ENCODE measurements at places on chromosomes 11 and 22. TPM values are rescaled to one million over a fixed set of nuclear protein-coding genes. Genes with fewer than 3 reads are reported as not detected.

DNA sequence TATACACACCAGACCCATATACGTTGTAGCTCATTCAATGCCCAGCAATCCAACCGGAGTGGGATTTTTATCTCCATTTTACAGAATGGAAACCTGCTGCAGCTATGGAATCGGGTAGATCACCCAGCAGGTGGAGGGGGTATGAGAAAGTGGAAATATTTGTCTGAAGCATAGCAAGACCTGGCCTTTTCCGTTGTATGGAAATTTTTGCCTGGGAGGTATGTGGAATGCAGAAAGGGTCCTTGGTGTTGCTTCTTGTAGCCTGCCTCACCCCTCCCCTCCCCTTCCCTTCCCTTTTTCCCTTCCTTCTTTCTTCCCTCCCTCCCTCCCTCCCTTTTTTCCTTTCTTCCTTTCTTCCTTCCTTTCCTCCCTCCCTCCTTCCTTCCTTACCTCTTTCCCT, 15.2 kb downstream of the TSPAN18 start:
- DNase-seq: no peak

GRCh38 chr11:8229299-8230177, 34.1 kb downstream of the LMO1 start:
- DNase-seq: peak; percentile 84

DNA sequence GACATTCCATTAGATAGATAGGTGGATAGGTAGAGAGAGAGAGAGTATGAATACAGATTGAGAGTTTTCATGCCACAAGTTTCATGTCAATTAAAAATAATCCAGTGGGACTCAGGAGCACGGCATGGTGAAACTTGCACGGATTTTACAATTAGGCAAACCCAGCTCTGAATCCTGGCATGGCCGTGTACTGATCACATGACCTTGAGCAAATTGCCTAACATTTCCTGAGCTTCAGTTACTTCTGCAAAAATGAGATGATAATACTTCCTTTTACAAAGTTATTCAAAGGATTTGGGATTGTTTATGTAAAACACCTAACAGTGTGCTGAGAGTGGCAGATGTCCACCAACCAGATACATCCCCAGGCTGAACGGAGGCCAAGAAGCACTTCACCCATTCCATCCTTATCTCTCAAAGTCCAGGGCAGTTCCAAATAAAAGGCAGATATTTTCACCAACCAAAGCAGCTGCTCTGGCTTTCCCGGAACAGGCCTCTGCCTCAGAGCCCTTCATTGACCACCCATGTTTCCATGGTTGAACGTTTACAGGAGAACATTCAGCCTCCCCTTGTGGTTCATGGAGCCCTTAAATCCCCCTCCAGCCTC, 17.9 kb downstream of the APLNR start:
- DNase-seq: no peak

- peak; percentile 47 for DNase-seq
Observed at GRCh38 chr11:93623179-93623578, 38.3 kb upstream of the CEP295 start.

GRCh38 chr11:69092263-69092662, 43.5 kb downstream of the TPCN2 start:
- no peak for DNase-seq

DNA sequence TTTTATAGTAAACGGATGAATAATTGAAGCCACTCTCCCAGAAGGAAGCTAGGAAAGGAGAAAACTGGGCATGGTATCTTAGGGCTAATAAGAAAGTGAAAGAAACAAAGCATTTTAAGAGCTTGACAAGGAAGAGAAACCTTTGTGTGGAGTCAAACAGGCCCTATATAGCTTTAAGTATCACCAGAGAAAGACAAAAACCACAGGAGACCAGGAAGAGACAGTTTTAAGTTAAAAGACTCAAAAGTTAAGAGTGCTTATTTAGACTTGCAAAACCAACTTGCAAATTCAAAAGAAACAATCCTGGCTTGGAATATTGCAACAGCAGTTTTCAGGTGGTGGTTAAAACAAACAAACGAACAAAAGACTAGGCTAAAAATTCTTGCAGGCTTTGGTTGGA, 3.4 kb downstream of the PAK1 start:
- no peak for DNase-seq

DNA sequence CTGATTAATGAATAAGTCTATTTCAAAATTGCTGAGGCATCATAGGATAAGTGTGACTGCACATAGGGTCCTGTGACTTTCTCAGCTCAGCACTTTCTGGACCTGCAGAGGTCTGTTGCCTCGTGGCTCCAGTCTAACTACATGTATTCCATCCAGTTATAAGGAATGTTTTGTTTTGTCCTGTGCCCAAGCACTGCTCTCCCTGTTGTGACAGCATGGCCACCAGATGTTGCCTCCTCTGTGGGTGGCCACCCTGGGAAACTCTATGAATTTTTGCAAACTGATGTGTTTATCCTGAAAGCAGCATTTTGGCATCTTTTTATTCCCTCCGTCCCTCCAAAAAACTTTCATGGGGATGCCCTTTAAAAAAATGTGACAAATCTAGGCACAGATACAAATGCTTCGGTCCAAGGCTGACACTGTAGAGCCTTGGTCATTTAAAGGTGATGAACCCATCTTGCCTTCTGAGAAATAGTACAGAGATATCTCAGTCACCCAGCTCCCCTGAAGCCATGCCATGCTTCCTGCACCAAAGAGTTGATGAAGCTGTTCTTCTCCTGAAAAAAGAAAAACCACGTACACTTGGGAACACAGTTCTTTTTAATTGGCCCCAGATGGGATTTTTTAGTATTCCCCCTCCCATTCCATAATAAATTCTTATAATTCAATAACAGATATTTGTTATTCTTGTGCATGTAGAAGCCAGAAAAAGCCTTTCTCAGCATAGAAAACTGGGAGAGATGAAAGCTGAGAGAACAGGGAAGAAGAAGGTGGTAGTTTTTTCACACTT, 72.6 kb downstream of the CCDC34 start:
- DNase-seq: no peak

DNA sequence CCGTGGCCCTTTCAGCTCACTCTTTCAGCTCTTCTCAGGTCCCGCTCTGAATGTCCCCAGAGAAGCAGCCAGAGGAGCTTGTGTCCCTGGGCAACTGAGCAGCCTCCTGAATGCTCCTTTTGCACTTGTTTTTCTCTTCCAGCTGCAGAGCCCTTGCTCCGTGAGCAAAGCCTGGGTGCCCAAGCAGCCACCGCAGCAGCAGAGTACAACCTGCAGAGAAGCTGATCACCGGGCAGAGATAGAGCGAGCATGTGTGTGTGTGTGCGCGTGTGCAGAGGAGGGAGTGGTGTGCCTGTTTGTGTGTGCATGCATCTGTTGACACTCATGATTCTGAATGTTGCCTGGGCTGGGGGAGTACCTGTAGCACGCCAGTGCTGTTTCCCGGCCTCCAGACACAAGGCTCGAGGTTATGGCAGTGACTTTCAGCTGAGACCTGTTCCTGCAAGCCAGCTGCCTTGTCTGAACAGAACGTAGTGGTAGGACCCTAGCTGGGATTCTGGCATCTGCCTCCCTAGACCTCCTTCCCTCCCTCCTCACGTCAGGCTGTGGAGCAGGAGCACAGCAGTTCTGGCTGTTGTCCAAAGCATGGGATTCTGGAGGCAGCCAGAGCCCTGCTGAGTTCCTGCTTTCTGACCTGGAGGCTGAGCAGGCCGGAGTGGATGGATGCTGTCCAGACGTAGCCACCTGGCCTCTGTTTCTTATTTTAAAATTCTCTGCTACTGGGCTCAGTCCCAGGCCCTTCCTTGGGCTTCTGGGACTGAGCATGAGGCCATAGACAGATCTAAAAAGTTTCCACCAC, 4.5 kb upstream of the MAPK8IP1 start:
- DNase-seq: no peak

- no peak for DNase-seq
Observed at GRCh38 chr11:130301002-130301401, 13.7 kb downstream of the ZBTB44 start.

- no peak for DNase-seq
Observed at GRCh38 chr11:104076455-104076854, 40.0 kb downstream of the DDI1 start.

DNA sequence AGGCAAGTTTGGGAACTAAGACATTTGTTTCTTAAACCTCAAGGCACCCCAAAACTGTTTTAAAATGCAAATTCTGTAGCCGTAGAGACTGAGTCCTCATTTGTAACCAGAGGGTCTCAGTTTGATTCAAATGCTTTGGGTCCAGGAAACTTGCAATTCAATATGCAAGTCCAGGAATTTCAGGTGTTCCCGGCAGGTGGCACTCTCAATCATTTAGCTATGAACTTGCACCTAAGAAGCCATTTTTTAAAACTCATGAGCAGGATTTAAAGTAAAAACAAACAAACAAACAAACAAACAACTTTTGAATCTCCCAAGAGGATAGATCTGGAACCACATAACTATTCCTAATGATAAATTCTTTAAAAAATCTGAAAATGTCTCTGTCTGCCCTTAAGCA, 8.7 kb upstream of the ABTB2 start:
- peak; percentile 61 for DNase-seq

- no peak for DNase-seq
Observed at GRCh38 chr11:92717240-92717639, 252.2 kb upstream of the MTNR1B start.

- DNase-seq: peak; percentile 25
Observed at GRCh38 chr11:74506823-74507222, 13.3 kb upstream of the LIPT2 start.

DNA sequence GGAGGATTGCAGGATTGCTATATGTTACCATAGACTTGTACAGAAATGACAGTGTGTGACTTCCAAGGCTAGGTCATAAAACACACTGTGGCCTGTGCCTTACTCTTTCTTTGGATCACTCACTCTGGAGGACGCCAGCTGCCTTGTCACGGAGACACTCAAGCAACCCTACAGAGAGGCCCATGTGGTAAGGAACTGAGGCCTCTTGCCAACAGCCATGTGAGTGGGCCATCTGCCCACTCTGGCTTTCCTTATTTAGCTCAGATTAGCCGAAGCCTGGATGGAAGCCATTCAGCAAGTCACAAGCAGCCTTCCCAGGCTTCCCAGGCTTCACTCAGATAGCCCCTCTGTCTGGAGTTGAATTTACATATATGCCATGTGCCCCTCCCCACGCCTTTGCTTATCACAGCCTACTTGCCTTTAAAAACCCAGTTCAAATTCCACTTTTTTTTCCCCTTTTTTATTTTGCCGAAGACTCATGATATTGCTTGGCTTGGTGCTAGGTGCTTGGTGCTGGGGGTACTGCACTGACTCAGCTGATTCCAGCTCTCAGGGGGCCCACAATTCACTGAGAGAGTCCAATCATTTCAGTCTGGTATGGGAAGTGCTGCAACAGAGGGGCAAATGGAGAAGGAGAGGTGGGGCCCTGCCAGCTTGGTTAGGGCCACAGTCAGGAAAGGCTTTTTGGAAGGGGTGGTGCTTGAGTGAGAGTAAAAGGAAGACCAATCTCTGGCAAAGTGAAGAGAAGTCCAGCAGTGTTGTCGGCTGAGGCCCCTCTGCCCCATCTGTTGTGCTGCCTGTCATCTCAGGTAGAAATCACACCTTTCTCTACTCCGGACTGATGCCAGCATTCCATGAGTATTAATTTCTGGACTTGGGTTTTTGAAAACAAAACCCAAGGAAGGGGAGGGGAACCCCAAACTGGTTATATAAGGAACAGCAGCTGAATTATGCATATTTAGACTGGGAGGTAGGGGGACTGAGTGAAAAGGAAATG, 14.5 kb upstream of the P4HA3 start:
- DNase-seq: peak; percentile 75

- DNase-seq: no peak
Observed at GRCh38 chr11:7261578-7261977, 9.9 kb downstream of the SYT9 start.

DNA sequence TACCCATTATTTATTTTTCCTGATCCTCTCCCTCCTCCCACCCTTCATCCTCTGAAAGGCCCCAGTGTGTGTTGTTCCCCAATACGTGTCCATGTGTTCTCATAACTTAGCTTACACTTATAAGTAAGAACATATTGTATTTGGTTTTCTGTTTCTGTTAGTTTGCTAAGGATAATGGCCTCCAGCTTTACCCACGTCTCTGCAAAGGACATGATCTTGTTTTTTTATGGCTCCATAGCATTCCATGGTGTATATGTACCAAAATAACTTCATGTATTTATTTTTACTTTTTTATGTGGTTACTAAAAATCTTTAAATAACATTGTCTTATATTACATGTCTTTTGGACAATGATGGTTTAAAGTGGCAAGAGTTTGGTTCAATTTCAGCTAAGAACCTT, 15.2 kb downstream of the PDGFD start:
- no peak for DNase-seq

- no peak for DNase-seq
Observed at GRCh38 chr11:119266063-119266462, 50.9 kb downstream of the MCAM start.

- DNase-seq: peak; percentile 80
Observed at GRCh38 chr11:134047586-134047999, 21.3 kb upstream of the JAM3 start.

DNA sequence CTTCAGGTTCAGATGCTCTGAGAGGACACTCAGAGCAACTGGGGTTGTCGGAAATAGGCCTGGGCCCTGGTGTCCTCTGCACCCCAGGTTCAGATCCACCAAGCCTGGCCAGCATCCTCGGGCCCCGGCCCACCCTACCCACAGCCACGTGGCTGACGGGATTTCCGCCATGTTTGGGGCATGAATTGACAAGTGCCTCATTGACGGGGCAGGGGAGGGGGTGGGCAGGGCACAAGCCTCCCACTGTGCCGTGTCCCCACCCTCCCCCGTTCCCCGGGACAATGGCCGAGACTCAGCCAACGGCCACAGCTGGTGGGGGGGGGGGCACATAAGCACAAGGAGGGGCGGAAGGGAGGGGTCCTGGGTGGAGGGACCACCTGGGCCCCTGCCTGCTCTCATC, 8.5 kb downstream of the MYRF start:
- DNase-seq: no peak

- DNase-seq: no peak
Observed at GRCh38 chr11:35554491-35555437, 29.3 kb upstream of the PAMR1 start.

GRAP2 gene
- 0.22 TPM for total RNA-seq

BTG4 gene
- not detected for total RNA-seq

OR1S1 gene
- not detected for total RNA-seq

FXYD2 gene
- total RNA-seq: not detected

BRD1 gene
- total RNA-seq: 10.2 TPM

BRSK2 gene
- not detected for total RNA-seq

OR6A2 gene
- not detected for total RNA-seq

LRRN4CL gene
- total RNA-seq: 1.7 TPM

SLC7A4 gene
- not detected for total RNA-seq

WNT11 gene
- total RNA-seq: 3.1 TPM

SLC17A6 gene
- not detected for total RNA-seq
